NCI-H524 treated with DMSO at 0.1 percent for 48 hours (cell line): ENCODE measurements at places on chromosomes 13 and 19.

DNA sequence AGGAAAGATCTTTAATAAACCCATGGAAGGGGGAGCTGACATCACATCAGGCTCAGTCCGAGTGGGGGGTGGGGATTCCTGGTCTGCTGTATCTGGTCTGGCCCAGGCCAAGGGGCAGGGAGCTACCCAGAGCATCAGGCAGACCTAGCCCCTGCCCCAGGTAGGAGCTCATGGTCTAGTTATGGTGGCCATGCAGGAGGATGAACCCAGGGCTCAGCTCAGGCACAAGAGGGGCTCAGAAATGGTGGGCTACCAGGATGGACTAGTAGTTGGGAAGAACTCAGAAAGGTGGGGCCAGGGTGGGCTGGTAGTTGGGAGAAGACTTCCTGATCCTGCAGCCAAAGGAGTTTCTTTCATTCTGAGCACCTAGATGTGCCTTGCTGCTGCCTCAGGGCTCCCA is 14.3 kb downstream of the VSTM2B start:
- DNase-seq, result no peak

GRCh38 chr13:21889651-21890050 is 218.8 kb downstream of the FGF9 start:
- DNase-seq, result no peak

DNA sequence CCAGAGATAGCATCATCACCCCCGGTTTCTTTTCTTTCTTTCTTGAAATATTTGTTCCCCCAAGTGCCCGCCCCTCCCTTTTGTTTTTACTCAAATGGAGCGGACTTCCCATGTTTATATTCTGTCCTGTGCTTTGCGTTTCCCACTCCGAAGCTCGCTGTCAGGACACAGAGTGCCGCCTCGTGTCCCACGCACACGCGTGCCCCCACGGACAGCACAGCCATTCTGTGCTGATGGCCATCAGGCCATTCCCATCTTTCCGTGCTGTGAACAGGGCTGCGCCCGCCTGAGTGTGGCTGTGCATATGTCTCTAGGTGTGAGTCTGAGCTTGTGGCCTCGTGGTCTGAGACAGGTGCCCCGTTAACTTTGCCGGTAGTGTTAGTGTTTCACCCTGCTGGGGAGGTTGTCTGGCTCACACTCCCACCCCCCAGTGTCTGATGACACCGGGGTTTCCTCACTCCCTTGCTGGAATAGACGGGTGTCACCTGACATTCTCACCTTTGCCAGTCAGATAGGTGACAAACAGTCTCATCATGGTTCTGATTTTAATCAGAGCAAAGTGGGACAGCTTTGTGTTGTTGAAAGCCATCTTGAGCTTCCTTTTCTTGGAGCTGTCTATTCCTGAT is 6.9 kb downstream of the PAK4 start:
- no peak for DNase-seq

DNA sequence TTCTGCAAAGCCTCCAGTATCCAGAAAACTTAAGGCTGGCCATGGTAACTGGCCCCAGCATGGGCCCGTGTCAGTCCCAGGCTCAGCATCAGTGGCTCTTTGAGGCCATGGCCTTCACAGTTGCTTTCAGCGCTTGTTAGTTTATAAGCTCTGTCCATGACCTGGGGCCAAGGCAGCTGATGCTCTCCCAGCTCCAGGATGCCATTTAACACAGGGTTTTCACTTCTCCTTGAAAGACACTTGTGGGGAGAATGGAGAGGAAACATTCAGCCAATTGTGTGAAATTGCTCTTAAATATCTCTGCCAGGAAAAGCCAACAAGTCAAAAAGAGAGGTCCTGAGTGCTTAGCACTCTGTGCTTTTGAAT is 321.3 kb downstream of the FOXO1 start:
- no peak for DNase-seq

- no peak for DNase-seq
Measured at GRCh38 chr19:45200568-45200967, 22.0 kb downstream of the BLOC1S3 start.

DNA sequence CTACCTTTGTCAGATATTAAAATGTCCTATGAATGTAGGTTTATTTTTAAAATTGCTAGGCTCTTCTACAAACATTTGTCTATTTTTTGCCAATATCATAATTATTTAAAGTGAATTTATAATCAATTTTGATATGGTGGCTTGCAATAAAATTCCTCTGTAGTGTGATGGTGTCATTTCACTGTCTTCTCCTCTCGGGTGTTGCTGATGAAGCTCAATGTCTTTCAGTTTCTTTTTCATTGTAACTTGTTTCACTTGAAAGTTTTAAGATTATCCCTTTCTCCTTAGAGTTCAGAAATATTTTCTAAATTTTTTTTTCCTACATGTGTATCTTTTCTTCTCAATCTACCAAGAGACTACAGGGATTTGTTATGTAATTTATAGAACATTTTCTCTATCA is 267.1 kb upstream of the EDNRB start:
- no peak for DNase-seq

GRCh38 chr13:97491452-97491851 is 57.5 kb downstream of the RAP2A start:
- no peak for DNase-seq

DNA sequence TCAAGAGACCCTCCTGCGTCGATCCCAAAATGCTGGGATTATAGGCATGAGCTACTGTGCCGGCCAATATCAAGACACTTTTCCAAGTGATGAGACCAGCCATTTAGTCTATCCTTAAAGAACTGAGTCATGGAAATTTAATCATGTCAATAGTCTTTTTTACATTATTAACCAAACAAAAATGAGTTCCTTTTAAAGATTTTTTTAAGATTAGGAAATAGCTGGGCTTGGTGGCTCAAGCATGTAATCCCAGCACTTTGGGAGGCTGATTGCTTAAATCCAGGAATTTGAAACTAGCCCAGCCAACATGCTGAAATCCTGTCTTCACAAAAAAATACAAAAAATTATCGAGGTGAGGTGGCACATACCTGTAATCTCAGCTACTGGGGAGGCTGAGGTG is 16.7 kb upstream of the ZNF564 start:
- no peak for DNase-seq

DNA sequence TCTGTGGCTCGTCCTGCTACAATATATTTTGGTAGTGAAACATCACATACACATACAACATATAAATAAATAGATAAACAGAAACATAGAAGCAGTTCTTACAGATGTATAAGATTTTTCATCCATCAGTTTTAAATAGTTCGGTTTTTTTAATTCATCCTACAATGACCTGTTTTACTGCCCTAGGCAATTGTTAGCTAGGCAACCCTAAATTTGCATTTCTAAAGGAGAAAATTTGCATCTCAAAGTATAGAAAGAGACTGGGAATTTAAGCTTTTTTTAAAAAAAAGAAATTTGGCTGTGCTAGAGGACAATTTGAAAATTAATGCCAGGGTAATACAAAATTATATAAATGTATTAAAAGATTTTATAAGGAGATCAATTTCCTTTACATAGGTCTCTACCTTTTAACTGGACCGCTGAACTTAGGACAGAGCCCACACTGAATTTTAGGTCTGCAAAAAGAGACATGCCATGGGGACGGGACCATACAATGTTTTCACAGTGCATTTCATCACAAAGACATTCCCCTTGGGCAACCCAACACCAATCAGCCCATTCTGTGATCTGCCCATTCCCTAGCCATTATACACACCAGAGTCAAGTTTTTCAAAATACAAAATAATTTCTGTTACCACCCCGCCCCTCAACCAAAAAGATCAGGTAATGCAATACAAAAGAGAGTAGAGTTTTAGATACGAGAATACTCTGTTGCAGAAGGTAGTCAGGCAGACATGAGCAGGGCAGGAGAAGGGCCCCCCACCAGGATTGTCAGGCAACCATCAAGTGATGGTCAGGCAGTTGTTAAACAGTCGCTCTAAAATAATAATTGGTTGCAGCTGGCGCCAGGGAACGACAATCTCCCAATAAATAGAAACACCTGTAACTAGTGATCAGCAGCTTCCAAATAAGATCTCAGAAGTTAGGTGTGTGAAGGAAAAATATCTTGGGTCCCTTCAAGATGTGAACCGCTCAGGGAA is 299.7 kb upstream of the SGCG start:
- DNase-seq, result no peak

- no peak for DNase-seq
Measured at GRCh38 chr13:38862443-38862842, 128.2 kb downstream of the STOML3 start.

DNA sequence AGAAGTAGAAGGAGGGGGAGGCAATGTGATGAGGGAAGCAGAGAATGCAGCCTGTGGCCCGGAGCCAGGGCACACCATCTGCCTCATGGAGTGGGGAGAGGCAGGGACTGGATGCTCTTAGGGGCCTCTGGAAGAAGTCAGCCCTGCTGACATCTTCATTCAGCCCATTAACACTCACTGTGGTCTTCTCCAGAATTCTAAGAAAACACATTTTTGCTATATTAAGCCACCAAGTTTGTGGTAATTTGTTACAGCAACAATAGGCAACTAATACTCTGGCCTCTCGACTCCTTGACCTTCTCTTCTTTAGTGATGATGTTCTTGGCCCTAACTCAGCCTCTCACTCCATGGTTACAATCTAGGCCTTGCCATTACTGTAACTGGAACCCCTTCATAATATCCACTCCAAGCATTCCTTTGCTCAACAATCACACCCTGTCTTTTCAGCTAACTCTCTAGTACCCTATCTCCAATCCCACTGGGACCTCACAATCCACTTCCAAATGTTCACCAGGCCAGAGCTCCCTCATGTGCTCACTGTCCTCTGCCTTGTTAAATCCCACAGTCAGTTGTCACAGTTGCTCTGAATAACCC is 98.5 kb downstream of the MIPEP start:
- DNase-seq, result peak; percentile 59

DNA sequence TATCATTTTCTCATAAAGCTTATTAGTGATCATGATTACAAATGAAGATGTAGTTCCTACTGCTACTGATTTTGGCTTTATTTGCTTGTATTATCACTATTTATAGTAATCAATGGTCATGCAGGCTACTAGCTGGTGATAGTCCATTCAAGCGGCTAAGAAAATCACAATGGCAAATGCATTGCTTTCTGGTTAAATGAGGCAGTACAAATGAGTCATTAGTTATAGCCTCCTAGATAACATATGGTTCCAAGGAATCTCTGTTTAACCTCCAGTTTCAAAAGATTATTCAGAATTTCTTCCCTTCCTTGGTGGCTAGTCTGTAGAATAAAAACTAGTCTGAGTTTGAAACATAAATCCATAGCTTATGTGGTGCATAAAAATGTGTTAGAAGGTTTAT is 141.3 kb upstream of the HTR2A start:
- DNase-seq, result no peak

DNA sequence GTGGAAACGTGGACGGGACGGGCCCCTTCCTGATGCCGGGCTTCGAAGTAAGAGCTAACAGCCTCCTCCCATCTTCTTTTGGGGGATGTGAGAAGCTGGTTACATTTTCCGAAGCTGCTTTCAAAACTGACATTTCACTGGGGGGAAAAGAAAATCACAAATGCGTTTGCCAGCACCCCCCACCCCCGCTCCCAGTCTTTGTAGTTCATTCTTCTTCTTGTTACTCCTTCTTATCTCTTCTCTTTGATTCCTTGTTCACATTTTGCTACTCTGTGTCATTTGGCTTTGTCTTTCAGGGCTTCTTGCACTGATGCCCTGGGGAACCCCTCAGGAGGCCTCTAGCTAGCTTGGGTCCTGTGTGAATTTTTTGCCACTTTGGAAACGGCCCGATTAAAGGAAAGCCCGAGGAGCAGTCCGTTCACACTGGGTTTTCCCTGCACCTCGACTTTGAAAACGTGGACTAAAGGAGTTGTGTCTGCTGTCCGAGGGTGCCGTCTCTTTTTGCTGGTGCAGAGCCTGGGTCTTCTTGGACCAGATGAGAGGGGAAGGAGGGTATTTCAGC is 1.3 kb downstream of the CARM1 start:
- no peak for DNase-seq

DNA sequence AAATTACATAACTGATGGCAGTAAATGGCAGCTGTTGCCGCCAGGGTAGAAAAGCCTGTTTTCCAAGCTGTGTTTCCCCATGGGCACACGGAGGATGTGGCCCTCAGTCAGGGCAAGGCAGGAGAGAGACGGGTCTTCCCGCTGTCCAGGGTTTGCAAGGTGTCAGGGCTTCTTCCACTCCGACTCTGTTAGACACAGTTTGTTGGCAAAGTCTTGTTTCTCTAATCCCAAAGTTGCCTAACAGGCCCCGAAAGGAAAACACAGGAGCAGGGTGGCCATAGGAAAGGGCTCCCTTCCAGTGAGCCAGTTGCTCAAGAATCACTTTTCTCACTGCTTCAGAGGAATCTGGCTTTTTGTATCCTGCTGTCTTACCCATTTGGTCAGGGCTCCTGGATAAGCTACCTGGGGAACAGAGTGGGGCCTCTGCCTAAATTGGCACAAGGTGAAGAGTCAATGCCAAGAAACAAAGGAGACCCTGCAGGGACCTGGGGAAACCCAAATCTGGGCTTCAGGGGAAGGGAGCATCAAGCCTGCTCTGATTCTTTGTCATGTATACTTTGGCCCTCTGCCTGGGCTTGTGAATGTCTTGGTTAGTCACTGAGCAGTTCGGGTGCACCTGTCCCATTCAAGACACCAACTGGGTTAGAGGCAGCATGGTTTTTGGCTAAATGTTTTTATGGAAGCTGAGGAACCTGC is 29.0 kb upstream of the CXCL17 start:
- DNase-seq, result no peak

- DNase-seq, result no peak
Measured at GRCh38 chr19:16736709-16737108, 17.1 kb downstream of the NWD1 start.

DNA sequence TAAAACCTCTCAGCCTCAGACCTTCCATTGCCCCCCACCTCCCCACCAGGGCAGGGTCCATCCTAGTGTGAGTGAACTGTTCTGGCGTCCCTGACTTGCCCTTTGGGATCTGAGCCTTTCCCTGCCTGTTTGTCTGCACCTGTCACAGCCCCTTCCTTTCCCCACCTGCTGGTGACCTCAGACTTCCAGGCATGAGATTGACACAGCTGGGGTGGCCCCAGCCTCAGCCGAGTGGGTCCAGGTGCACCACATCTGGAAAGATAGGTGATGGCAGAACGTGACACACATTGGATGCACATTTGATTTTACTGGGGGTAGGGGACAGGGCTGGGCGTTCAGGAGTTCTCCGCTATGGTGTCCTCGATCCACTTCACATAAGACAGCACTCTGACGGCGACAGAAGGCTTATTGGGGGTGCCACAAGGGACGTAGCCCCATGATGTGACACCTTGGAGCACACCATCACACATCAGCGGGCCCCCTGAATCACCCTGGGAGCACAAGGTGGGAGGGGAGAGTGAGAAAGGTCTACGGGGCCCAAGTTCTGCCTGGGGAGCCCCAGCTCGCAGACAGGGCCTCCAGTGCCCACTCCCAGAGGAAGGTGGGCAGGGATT is 4.6 kb downstream of the KLK1 start:
- DNase-seq, result no peak

DNA sequence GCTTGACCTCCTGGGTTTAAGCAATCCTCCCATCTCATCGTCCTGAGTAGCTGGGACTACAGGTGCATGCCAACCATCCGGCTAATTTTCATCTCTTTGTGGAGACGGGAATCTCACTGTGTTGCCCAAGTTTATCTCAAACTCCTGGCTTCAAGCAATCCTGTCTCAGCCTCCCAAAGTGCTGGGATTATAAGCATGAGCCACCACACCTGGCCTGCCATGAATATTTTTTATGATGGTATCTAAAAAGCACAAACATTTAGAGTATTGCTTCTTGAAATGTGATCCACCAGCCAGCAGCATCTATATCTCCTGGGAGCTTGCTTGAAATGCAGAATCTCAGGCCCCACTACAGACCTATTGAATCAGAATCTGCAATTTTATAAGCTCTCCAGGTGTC is 111.2 kb upstream of the CLDN10 start:
- DNase-seq, result no peak
